ENCODE measurements at places on chromosomes 2 and 18. TPM values are rescaled to one million over a fixed set of nuclear protein-coding genes. Genes with fewer than 3 reads are reported as not detected.

GRCh38 chr2:191740759-191741158 lies 62.8 kb downstream of the NABP1 start:
- peak; percentile 22 for DNase-seq

- no peak for DNase-seq
Observed at GRCh38 chr2:62309465-62310091, 113.7 kb downstream of the B3GNT2 start.

DNA sequence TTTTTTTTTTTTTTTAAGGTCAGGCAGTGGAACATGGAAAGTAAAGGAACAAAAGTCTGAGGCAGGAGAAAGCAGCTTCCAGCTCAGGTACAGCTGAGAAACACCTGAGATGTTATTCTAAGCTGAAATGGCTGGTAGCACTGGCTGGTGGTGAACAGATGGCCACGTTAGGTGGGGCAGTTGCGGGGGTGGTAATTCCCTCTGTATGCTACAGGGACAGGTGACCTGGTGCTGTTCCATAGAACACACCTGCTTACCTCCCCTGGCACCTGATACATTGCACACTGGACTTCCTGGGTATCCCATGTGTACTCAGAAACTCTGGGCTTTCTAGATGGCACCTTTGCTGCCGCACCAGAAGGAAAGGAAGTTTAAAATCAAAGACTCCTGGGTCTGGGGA lies 333.3 kb downstream of the SLC8A1 start:
- no peak for DNase-seq

GRCh38 chr2:12606472-12607000 lies 110.2 kb upstream of the TRIB2 start:
- DNase-seq = peak; percentile 53

DNA sequence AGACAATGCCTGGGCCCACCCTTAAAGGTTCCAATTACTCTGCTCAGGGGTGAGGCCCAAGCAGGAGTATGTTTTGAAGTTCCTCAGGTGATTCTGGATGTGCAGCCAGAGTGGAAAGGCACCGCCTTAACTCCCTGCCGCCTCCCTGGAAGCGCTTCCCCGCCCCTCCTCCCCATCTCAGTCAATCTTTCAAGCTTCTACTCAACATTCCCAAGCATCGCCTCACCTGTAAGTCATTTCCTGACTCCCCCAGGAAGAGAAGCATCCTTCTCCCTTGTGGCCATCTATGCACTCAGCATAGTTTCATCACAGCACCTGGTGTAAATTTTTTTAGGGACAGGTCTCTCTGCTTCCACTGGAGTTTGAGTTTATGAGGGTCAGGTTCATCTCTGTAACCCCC lies 67.5 kb downstream of the MYL12B start:
- no peak for DNase-seq

DNA sequence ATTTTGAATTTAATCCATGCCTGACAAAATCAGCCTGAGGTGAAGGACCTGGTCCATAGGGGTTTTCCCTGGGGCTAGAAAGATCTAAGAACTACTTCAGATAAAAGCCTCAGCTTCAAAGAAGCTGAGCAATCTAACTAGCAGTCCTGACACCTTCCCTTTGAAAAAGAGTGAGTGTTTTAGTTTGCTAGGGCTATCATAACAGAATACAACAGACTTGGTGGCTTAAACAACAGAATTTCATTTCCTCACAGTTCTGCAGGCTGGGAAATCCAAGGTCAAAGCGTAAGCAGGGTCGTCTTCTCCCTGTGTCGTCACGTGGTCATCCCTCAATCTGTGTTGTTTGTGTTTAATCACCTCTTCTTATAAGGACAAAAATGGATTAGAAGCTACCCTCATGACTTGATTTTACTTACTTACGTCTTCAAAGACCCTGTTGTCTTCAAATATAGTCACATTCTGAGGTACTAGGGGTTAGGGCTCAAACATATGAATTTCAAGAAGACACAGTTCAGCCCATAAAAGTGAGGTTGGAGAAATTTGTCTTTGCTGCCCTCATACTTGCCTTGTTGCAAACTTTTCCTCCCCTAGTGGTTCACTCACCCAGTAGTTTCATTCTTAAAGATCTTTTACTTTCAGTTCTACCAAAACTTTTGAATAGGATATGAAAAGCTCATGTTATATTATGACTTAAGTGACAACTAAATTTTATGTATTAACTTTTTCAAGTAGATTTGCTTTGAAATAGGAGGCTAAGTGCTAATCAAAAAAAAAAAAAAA lies 673.8 kb downstream of the ARHGAP15 start:
- no peak for DNase-seq

Gene TMX3
- total RNA-seq = 81.0 TPM

Gene LYG1
- total RNA-seq = 0.86 TPM

Gene INPP5D
- 2.6 TPM for total RNA-seq

Gene IL1A
- total RNA-seq = not detected
